ENCODE measurements at places on chromosomes 11 and 22.

DNA sequence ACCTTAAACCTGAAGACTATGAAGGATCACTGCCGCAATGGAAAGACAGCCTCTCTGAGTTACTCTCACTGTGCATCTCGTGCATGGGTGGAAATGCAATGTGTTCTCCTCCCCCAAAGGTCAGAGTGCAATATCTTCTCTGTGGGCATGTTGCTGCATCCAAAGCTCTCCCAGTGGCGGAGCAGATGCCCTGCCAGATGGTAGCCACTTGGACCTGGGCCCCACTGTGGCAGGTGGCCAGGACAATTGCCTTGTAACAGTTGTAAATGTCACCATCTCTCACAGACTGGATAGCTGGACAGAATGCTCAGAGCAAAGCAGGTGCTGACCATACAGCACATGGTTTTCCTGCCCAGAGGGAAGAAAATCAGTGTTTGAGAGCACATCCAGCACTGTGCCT lies 542.0 kb downstream of the FAM181B start:
- peak; percentile 2 for DNase-seq

GRCh38 chr11:125070699-125071254 lies 7.7 kb downstream of the SLC37A2 start:
- no peak for DNase-seq

DNA sequence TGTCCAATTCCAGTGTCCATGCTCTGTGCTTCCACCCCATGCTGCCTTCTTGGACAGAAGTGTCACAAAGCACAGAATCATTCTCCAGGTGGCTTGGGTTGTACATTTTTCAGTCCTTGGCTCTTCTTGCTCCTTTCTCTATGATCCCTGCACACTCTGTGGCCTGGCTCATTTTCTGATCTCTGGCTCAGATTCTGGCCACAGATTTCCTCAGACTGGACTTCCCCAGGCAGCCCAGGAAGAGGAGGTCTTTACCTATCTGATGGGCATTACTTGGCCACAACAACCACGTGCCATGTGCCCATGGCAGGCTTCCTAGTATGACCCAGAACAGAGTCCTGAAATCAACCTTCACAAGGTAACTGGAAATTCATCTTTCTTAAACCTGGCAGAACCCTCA lies 27.2 kb downstream of the SYTL2 start:
- no peak for DNase-seq

GRCh38 chr11:69167130-69167915 lies 11.6 kb downstream of the SMIM38 start:
- no peak for DNase-seq

DNA sequence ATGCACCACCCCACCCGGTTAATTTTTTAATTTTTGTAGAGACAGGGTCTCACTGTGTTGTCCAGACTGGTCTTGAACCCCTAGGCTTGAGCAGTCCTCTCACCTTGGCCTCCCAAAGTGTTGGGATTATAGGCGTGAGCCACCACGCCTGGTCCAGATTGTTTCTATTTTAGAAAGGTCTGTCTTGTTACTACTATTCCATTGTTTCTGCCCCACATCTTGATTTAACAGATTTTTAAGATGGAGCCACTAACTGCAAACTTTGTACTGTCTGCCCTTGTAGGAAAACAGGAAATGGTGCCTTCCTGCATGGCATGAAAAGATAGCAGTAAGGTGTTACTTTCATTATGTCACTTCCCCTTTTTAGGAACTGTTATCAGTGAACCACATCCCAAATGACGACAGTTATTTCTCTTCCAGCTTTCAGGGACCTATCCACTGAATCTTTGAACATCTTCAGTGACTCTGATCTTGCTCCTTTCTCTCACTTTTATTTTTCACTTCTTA lies 23.2 kb downstream of the TAF1D start:
- DNase-seq, result no peak

- no peak for DNase-seq
These were observed 4.8 kb upstream of the CD248 start for GRCh38 chr11:66321606-66322005.

- no peak for DNase-seq
These were observed 100.5 kb downstream of the PDHX start for GRCh38 chr11:35016916-35017315.

DNA sequence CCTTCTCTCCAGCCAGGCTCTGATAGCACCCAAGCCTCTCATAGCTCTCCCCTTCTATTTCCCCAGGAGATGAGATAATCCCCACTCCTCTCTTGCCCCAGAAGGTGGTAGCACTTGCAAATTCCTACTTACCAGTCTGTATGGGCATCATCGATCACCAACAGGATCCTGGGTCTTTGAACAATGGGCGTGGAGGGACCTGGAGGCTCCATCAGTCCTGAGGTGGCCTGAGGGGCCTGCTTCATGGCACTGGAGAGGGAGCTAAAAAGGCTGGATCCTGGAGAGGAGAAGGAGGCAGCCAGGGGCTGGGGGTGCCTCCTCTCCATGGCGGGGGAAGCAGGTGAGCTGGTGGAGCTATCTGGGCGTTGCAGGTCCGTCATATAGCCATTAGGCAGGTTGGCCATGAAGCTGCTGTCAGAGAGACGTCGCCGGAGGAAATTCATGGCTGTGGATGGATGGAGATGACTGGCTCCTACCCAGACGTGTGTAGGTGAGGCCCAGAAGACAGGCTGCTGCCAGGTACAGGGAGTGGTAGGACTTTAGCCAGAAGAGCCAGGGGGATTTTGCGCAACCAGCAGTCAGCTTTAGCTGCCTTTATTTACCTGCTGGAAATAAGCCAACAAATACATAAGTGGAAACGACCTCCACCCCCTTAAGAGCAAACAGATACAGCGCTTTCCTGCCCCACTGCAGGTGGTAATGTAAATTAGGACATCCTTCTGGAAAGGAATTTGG lies 51.8 kb downstream of the SYN3 start:
- DNase-seq, result no peak

DNA sequence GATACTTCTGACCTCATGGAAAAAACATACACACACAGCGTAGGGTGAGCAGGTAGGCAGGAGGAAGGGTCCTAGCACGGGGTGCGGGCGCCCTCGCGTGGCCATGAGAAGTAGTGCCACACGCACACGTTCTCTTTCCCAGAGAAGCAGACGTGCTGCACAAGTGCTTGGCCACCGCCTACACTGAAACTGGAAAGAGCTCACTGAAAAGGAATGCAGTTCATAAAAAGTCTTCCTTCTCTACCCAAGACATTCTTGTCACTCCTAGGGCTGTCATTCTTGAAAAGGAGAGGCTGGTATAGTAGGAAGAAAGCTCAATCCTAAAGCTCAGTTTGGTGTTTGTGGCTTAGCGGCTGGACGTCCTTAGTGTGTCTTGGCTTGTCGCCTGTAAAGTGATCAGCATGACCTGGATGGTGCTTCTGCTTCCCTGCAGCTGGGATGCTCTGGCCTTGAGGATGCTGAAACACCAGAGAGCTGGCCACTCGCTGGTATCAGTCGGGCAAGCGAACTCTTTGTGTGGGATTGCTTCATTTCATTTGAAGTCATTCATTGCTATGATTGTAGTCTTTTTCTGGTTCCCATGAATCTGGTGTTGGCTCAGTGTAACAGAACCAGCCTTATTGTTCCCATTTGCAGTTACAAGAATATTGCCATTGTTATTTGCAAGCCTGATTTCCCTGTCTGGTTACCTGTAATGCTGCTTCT lies 303.8 kb downstream of the NTM start:
- peak; percentile 82 for DNase-seq

DNA sequence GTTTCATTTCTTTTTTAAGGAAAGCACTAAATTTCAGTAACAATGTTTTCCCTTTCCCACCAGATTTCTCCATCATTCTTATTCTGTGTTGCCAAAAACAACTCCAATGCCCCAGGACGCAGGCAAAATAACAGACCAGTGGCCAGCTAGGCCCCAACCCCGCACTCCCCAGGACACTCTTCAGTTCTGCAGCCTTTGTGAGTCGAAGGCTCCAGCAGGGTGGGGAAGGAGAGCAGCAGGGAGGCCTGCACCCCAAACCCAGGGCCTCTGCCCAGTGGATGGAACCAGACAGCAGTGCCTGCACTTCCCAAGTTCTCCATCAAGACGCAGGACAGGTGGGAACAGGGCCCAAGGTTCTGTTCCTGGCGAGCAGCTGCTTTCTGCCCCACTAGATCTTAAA lies 34.4 kb downstream of the PPP2R1B start:
- peak; percentile 21 for DNase-seq

DNA sequence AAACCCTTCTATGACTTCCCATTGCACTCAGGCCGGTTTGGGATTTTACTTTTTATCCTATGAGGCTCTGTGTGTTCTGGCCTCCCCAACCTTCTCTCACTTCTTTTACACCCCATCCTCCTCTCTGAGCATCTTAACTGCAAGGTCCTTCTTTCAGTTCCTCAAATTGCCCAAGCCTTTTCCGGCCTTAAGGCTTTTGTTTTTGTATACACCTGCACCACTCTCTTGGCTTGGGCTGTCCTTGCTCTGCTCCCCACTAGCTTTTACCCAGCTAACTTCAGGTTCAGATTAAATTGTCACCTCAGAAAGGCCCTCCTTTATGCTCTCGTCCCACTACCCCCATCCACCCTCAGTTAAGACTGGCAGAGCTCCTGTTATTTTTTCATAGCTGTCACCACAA lies 55.5 kb downstream of the FAM83F start:
- DNase-seq, result no peak

- peak; percentile 63 for DNase-seq
These were observed 153.3 kb upstream of the RAG2 start for GRCh38 chr11:36751335-36751781.

DNA sequence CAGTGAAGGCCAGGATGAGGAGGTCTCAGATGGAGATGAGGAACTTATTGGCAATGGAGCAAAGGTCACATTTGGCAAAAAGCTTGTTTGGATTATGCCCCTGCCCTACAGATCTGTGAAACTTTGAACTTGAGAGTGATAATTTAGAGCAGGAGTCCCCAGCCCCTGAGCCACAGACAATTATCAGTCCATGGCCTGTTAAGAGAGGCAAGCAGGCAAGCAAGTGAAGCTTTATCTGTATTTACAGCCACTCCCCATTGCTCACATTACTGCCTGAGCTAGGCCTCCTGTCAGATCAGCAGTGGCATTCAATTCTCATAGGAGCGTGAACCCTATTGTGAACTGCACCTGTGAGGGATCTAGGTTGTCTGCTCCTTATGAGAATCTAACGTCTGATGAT lies 1076.9 kb upstream of the TENM4 start:
- DNase-seq, result no peak

DNA sequence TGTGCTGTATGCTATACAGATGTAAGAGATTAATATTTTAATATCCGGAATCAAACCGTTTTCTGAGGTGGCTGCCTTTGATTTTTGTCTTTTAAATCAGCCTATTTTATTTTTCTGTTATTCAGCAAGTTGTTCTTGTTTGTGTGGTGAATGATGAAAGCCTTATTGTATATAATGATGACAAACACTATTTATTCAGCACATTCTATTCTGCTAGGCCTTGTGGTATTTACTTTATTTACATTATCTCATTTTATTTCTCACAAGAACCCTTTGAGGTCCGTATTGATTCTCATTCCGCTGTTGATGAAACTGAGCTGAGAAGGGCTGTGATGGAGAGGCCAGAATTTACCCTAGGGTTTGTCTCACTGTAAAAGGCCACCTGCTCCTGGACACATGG lies 40.5 kb downstream of the KREMEN1 start:
- DNase-seq, result no peak

GRCh38 chr11:105429096-105429910 lies 180.6 kb upstream of the GRIA4 start:
- DNase-seq, result no peak

DNA sequence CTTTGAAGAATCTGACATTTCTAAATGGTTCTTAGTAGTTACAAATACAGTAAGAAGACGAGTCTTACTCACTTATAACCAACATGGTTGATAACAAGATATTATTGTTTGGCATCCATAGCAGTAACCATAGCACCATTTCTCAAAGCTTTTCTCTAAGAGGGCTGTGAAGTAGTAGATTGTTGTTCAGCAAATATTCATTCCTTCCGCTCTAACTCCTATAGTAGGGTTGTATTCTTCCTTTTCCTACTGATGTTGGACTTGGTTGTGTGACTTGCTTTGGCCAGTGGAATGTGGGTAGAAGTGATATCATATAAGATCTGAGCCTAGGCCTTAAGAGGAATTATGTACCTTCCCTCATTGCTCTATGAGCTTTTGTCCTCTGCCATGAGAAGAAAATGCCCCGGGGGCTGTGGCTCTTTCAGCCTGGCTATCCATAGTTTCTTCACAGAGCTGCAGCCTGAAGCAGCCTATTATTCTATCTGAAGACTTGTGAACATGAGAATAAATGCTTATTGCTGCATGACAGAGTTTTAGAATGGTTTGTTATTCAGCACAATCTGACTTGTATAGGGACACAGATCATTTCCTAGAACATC lies 28.9 kb upstream of the ZBED5 start:
- no peak for DNase-seq

DNA sequence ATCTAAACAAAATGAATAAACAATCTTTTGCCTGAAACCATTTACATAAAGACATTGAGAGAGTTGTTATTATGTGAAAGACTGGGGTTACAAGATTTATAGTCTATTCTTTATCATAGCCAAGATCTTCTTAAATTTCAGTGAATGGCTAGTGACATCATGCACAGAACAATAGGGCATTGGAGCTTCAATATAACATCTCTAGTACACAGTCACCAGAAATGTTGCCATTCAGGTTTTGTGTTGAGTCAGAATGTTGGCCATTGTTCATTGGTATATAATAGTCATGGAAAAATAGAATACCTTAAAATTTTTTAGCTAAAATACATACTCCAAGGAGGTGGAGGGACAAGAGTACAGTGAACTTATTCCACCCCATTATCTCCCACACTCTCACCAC lies 44.3 kb downstream of the SLC5A12 start:
- DNase-seq, result no peak

- no peak for DNase-seq
These were observed 8.7 kb downstream of the AASDHPPT start for GRCh38 chr11:106086135-106086534.

DNA sequence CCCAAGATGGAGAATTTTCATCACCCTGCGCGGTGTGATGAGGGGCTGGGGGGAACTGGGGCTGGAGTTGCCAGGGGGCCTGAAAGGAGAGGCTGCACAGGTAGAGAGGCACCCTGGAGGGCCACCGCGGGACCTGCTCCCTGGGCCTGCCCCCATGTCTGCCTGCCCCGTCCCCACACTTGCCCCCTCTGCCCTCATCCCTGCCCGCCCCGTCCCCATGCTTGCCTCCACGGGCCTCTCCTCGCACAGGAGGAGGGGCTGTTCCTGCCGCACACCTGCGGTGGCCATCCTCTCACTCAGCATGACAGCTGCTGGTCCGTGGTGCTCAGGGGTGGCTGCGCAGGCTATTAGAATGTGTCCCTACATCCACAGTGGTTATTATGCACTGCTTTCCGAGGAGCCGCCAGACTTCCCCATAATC lies 43.5 kb downstream of the LINC01488 start:
- no peak for DNase-seq

GRCh38 chr22:48864748-48865147 lies 962.9 kb downstream of the BRD1 start:
- no peak for DNase-seq
